Posterior vena cava (tissue), 2 donors: ENCODE measurements at places on chromosomes 3 and 15. TPM values are rescaled to one million over a fixed set of nuclear protein-coding genes. Genes with fewer than 3 reads are reported as not detected.

CLCN2 gene
- total RNA-seq: 3.7 TPM

GRCh38 chr15:41004490-41004889 is 51.2 kb downstream of the CHAC1 start:
- DNase-seq: no peak

ARRDC4 gene
- total RNA-seq: 43.6 TPM

DNA sequence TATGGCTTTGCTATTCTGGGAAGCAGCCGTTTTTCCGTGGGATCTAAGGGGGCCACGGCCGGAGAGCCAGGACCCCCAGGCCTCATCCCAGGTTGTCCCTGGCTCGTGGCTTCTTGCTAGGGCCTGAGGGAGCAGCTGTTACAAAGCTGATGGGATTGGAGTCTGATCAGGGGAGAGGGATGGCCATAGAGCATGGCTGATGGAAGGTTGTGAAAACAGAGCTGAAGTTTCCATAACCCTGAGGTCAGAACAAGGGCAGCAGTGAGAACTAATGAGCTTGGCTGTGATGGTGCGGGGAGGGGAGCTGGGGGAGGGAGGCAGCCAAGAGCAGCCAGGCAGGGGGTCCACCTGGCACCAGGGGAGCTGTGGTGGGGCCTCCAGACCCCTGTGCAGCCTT is 63.0 kb downstream of the LINGO1 start:
- DNase-seq: no peak

GRCh38 chr15:36595611-36596010 is 16.2 kb downstream of the CDIN1 start:
- no peak for DNase-seq

DNA sequence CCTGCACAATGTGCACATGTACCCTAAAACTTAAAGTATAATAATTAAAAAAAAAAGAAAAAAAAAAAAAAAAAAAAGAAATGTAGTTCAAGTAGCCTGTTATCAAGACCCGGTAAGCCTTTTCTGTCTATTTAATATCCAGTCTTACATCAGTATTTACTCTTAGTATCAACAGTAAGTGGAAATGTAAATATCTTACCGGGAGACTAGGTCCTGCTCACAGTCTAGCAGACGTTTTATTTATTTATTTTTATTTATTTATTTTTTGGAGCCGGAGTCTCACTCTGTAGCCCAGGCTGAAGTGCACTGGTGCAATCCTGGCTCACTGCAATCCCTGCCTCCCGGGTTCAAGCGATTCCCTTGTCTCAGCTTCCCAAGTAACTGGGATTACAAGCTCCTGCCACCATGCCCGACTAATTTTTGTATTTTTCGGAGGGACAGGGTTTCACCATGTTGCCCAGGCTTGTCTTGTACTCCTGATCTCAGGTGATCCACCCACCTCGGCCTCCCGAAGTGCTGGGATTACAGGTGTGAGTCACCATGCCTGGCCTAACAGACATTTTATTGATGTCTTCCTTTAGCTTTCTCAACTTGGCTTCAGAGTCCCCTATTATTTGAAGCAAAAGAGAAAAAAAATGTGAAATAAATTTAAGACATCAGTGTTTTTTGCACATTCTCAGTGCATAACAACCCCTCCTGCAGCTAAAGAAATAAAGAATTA is 19.9 kb downstream of the C2CD4B start:
- no peak for DNase-seq

- no peak for DNase-seq
Measured at GRCh38 chr3:10962481-10963036, 30.0 kb upstream of the SLC6A1 start.

GRCh38 chr15:69475769-69476358 is 23.2 kb downstream of the RPLP1 start:
- DNase-seq: peak; percentile 95

DNA sequence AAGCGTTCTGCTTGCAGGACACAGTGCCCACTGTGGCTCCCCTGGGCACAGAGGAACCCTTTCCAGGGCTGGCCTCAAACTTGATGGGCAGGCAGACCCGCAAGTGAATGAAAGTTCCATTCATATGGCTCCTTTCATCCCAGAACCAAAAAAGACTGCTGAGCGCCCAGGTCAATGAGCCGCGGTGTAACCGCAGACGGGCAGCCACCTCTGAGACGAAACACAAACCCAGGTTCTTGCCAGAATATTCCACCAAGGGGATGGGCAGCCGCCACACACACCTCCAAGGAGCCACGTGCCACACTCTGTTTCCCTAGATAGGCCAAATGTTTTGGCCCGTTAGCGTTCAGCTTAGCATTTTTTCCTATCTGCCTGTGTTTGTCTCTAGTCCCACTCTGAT is 82.8 kb upstream of the IGF1R start:
- DNase-seq: peak; percentile 30

GRCh38 chr15:72940229-72940622 is 112.0 kb upstream of the NEO1 start:
- DNase-seq: no peak

IL16 gene
- 12.1 TPM for total RNA-seq

- DNase-seq: no peak
Measured at GRCh38 chr3:141278196-141279076, 46.8 kb downstream of the PXYLP1 start.

ARGFX gene
- not detected for total RNA-seq

- DNase-seq: no peak
Measured at GRCh38 chr15:81530271-81530691, 156.3 kb upstream of the TMC3 start.

CHST13 gene
- 0.88 TPM for total RNA-seq

GRCh38 chr3:197501496-197501878 is 54.3 kb downstream of the BDH1 start:
- no peak for DNase-seq

GRCh38 chr3:39882111-39882510 is 72.7 kb downstream of the MYRIP start:
- DNase-seq: no peak

- DNase-seq: no peak
Measured at GRCh38 chr3:121654493-121655385, 6.0 kb downstream of the HCLS1 start.

SYNPR gene
- total RNA-seq: not detected

GRCh38 chr3:52171514-52172261 is 17.5 kb upstream of the POC1A start:
- no peak for DNase-seq

TIMP4 gene
- 17.0 TPM for total RNA-seq

DNA sequence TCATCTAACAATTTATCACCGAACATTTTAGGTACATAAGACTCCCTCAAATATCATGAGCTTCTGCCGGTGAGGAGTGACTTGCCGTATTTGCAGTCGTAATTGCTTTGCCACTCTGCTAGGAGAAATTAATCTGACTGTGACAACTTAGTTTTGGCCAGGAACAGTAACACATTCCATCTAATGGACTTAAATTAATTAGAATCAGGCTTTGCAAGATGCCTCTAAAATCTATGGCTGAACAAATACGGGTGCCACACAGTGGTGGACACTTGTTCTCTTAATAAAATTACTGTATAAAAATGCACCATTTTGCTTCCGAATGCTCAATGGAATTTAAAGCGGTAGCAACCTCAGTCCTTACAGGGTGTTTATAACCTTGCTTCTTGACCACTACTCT is 27.6 kb upstream of the BDH1 start:
- no peak for DNase-seq

GRCh38 chr15:57384024-57384423 is 7.7 kb downstream of the CGNL1 start:
- no peak for DNase-seq

TP63 gene
- 0.46 TPM for total RNA-seq

- DNase-seq: no peak
Measured at GRCh38 chr3:24302396-24302795, 192.3 kb downstream of the THRB start.

GRCh38 chr15:91865950-91866349 is 12.4 kb downstream of the SLCO3A1 start:
- no peak for DNase-seq

ARIH2 gene
- 84.6 TPM for total RNA-seq

- no peak for DNase-seq
Measured at GRCh38 chr3:73399106-73399505, 225.6 kb downstream of the PDZRN3 start.

GRCh38 chr3:185825639-185826481 is 1.0 kb upstream of the IGF2BP2 start:
- peak; percentile 86 for DNase-seq

DNA sequence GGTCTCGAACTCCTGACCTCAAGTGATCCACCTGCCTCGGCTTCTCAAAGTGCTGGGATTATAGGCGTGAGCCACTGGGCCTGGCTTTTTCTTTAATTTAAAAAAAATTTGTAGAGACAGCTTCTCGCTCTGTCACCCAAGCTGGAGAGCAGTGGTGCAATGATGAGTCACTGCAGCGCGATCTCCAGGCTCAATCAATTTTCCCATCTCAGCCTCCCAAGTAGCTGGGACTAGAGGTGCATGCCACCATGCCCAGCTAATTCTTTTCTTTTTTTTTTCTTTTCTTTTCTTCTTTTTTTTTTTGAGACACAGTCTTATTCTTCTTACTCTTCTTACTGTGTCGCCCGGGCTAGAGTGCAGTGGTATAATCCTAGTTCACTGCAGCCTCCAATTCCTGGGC is 19.8 kb downstream of the TUBGCP4 start:
- DNase-seq: no peak

GRCh38 chr15:24617646-24618045 is 57.9 kb upstream of the NPAP1 start:
- DNase-seq: no peak

CMTM8 gene
- 3.2 TPM for total RNA-seq

RGMA gene
- total RNA-seq: 20.3 TPM

PRSS50 gene
- not detected for total RNA-seq

GRCh38 chr3:60877188-60877587 is 374.1 kb downstream of the FHIT start:
- no peak for DNase-seq

UROC1 gene
- not detected for total RNA-seq

C3orf49 gene
- total RNA-seq: not detected

DNA sequence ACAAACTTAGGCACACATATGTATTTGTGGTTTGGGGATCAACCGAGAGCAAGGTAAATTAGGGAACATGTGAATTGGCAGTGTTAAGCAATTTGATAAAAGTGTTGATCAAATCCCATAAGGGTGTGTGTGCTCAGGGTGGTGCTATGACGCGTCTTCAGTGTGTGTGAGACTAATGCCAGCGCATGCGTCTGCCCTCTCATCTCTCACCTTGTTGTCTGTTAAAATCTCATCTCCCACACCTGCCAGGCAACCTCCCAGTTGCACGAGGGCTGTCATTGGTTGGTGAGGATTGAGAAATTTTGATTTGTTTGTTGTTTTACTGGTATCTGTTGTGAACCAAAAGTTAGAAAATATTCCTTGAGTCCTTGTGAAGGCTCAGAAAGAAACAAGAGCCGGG is 137.2 kb upstream of the ICE2 start:
- DNase-seq: no peak
